ENCODE measurements at places on chromosomes 12 and 14.
A peak's percentile ranks its signal among the peaks of the same experiment; 100 is the strongest.

GRCh38 chr14:44490966-44491365 is 16.1 kb downstream of the FSCB start:
- DNase-seq = no peak

GRCh38 chr12:52585066-52585465 is 11.4 kb upstream of the KRT74 start:
- no peak for DNase-seq

- DNase-seq = no peak
Observed at GRCh38 chr14:59022144-59022543, 166.3 kb upstream of the DAAM1 start.

- no peak for DNase-seq
Observed at GRCh38 chr12:41073633-41074472, 114.3 kb upstream of the PDZRN4 start.

GRCh38 chr14:33452995-33453394 is 497.9 kb downstream of the EGLN3 start:
- DNase-seq = no peak

- peak; percentile 89 for DNase-seq
Observed at GRCh38 chr14:68589447-68590200, 203.2 kb downstream of the ZFP36L1 start.

DNA sequence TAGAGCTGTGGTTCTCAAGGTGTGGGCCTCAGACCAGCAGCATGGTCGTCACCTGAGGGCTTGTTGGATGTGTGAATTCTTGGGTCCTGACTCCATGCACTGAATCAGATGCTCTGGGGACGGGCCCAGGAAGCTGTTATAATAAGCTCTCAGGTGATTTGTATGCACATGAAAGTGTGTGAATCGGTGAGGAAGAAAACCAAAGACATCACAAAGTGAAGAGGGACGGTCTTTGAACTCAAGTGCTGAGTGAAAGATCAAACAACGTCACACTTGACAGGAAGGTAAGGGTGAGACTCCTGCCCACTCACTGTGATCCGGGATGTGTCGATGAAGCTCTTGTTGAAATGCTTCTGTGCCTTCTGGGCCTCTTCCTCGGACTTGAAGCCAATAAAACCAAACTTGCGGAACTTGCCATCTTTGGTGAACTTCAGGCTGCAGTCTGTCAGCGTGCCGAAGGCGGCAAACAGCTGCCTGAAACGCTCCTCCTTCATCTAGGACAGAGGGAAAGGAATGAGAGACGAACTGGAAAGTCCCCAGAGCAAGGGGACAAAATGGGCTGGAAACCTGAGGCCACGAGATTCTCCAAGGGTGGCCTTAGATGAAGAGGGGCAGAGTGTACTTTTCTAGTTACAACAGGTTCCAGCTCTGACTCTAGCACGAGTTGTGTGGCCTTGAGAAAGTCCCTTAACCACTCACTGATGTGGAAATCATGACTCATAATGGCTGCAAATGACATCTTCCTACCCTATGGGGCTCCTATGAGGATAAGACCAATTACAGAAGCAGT is 4.0 kb downstream of the RBM19 start:
- no peak for DNase-seq

GRCh38 chr12:41604830-41605229 is 416.7 kb downstream of the PDZRN4 start:
- DNase-seq = no peak

- DNase-seq = no peak
Observed at GRCh38 chr14:59687663-59688062, 111.1 kb upstream of the CCDC175 start.

DNA sequence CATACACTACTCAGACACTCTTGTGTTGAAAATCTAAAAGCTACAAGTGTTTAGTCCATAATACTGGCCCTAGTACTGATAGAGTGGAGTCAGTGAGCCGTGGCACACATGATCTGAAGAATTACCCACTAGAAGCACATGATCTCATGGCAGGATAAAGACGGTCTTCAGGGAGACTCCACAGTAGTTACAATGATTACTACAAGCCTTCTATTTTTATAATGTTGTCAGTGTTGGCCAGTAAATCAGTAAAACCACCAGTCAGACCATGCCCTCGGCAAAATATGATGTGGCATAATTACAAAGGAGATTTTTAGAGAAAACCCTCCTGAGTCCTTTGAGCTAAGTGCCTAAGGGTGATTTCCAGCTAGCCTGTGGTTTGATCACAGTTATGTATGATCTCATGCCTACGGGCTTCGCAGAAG is 114.9 kb downstream of the PDZRN4 start:
- DNase-seq = no peak

- DNase-seq = no peak
Observed at GRCh38 chr14:95056476-95056875, 100.9 kb downstream of the DICER1 start.

GRCh38 chr12:61137677-61138414 is 1122.4 kb upstream of the USP15 start:
- no peak for DNase-seq

- peak; percentile 72 for DNase-seq
Observed at GRCh38 chr12:90854136-90854689, 100.8 kb downstream of the CCER1 start.

GRCh38 chr12:67640863-67641262 is 7.7 kb upstream of the DYRK2 start:
- no peak for DNase-seq

DNA sequence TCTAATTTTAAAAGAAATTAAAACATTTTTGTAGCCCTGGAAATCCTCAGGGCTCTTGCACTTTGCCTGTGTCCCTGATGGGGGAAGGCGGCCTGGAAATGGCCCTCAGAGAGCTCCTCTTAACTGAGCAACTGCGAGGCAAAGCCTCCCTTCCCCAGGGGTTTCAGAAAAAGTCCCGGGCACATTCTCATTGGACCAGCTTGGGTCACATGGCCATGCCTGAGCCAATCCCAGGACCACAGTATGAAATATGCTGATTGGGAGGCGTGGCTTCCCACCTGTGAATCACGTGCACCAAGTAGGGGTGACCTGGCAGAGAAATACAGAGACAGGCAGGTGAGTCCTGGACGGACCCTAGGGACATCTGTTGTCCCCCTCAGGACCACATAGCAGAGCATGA is 90.4 kb upstream of the SFSWAP start:
- DNase-seq = no peak

DNA sequence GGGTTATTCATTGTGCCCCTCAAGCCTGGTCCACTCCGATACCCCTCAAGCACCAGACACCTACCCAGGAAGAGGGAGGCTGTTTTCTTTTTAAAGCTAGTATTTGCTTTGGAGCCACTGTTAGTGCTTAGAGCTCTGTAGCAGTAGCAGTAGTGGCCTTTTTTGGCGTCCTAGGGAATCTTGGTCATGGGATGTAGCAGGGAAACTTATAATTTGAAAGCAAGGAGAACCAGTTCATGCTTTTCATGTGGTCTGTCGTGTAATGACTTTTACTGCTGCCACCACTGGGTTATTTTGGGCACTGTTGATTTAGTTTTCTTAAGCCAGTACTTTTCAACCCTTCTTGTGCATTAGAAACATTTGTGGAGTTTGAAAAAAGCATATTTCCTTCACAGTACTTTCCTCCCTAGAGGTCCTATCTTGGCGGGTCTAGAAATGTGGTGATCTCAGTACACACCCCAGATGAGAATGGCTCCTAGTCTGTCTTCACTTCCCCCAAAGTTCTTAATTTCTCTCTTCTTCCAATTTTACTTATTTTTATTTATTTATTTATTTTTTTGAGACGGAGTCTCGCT is 49.7 kb downstream of the MARK3 start:
- no peak for DNase-seq

GRCh38 chr12:26514364-26514763 is 318.6 kb downstream of the ITPR2 start:
- peak; percentile 36 for DNase-seq

DNA sequence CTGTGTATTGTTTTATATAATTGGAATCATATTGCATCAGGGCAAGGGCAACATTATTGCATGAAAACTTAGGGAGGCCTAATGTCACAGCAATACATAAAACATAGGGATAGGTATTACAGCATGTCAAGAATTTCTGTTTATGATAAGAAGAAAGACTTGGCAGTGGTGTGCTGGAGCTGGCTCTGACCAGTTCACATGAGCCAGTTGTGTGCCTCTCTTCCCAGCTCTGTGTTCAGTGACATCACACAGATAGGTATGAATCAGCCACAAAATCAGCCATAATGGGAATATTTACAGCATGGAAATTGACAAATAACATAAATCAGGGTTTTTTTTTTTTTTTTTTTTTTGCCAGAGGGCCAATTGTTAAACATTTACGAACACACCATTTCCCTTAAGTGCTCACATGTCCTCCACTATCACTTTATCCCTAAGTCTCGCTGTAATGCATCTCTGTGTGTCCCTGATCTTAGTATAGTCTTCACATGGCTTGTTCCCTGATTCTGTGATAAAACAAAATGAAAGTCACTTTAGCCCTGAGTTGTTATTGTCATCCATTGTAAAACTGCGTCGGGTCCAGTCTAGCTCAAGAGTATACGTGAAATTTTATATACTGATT is 31.9 kb upstream of the ACSM4 start:
- no peak for DNase-seq

Data from cardiac muscle cell (in vitro differentiated cells and primary cell).